ENCODE measurements at places on chromosomes 5 and 9. TPM values are rescaled to one million over a fixed set of nuclear protein-coding genes. Genes with fewer than 3 reads are reported as not detected.

GRCh38 chr5:124963236-124963919 is 216.9 kb upstream of the ZNF608 start:
- DNase-seq: peak; percentile 71

- DNase-seq: no peak
Observed at GRCh38 chr5:31244921-31245320, 51.4 kb downstream of the CDH6 start.

DNA sequence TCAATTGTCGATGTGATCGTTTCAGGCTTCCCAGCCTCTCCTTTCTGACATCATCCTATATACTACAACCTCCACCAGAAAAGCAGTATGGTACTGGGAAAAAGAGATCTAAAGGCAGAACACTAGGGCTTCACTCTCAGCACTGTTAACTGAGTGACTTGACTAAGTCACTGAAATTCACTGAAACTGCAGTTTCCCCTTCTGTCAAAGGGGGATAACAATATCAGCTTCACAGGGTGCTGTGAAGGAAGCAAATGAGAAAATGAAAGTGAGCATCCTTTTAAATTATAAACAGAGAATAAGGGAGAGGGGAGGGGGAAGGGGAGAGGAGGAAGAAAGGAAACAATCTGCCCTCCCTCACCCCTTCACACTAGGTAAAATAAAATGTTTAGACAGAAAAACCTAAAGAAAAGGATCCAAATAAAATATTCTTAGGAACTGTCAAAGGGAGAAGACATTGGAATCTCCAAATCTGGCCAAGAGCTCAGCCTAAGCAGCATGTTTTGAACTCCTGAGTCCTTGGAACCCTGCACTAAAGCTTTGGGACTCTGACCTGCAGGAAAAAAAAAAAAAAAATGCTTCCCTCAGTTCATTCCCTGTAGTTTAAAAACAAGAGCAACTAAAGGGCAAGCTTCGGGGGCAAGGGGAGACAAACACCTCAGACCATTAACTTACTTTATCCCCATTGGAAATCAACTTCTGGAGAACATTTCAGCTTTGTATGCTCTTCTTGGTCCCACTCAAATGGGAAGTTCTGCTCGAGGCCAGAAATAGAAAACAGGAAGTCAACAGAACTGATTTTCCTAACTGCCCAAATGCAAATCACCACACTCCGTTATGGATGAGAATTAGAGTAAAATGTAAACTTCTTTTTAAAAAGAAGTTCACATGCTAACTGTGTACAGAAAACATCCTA is 178.3 kb downstream of the DEPDC1B start:
- no peak for DNase-seq

- no peak for DNase-seq
Observed at GRCh38 chr9:95970317-95970716, 94.8 kb downstream of the ERCC6L2 start.

DNA sequence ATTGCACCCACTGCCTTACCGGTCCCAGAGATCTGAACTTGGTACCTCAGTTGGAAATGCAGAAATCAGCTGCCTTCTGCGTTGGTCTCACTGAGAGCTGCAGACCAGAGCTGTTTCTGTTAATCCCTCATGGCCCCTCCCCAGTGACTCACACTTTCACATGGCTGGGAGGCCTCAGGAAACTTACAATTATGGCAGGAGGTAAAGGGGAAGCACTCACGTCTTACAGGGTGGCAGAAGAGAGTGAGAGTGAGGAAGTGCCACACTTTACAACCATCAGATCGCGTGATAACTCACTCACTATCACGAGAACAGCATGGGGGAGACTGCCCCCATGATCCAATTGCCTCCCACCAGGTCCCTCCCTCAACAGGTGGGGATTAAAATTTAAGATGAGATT is 648.5 kb downstream of the MTRR start:
- DNase-seq: no peak

GRCh38 chr9:124190761-124191160 is 67.0 kb upstream of the NEK6 start:
- no peak for DNase-seq

TERT gene
- 14.2 TPM for total RNA-seq

DNA sequence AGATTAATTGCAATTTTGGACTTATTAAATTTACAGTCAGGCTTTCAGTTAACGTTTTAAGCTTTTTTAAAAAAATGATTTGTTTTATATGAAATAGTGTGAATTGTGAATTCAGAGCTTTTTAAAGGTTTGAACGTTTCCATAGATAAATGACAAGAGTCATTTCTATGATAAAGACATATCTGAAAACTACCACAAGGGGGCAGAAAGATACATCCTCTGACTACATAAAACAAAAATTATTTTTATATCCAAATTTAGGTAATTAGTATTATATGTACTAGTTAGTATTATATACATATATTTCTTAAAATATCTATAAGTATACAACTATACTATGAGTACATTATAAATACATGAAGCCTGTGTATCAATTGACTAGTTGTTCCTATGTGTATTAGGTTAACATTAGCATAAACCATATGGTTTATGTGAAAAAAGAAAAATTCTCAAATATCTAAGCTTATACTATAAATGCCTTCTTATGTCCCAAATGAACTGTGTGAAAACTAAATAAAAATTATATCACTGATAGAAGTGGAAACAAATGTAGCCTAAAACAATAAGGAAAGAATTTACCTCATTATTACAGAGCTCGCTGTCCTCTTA is 155.2 kb downstream of the MEF2C start:
- DNase-seq: peak; percentile 41

DNA sequence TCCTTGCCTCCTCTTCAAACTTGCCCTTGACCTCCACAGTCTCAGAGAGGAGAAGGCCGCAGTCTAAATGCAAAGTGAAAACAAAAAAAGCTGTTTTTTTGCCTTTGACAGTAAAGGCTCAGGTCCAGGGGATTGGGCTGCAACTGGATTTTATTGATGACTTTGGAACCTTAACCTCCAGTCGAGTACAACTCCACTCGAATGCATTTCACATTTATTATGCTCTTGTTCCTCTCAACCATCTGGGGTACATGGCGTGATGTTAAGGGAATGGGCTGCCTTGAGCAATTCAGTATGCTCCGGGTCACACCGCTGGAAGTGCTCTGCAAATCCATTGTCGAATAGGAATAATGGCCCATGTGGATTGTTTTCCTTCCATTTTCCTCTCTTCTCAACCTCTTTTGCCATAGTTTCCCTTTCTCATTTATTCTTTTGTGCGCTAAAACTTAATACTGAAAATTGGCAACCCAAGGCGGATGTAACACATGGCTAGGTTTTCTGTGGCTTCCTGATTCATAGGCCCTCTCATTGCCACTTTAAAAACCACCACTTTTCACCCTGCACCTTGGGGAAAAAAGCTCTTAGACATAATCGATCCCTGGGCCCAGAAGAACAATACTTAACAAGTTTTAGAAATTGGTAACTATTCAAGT is 34.3 kb downstream of the ITK start:
- DNase-seq: no peak

ECM2 gene
- 0.22 TPM for total RNA-seq

DNA sequence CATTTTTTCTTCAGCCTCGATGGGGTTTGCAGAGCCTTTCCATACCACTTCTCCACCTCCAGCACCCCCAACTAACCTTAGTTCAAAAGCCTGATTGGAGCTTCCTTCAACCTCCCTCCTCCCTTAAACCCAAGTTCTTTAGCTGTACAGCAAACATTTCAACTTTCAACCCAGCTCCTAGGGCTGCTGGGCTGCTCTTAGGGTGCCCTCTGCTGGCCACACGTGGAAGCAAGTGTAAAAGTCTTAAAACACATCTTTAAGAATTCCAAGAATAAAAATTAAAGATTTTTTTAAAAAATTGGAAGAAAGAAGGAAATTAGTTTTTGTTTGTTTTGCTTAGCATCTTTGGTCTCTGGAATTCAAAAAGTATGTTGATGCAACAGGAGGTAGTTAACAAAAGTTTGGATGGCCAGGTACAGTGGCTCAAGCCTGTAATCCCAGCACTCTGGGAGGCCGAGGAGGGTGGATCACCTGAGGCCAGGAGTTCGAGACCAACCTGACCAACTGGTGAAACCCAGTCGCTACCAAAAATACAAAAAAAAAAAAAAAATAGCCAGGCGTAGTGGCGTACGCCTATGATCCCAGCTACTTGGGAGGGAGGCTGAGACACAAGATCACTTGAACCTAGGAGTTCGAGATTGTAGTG is 15.5 kb upstream of the HSD17B3 start:
- peak; percentile 62 for DNase-seq

DNA sequence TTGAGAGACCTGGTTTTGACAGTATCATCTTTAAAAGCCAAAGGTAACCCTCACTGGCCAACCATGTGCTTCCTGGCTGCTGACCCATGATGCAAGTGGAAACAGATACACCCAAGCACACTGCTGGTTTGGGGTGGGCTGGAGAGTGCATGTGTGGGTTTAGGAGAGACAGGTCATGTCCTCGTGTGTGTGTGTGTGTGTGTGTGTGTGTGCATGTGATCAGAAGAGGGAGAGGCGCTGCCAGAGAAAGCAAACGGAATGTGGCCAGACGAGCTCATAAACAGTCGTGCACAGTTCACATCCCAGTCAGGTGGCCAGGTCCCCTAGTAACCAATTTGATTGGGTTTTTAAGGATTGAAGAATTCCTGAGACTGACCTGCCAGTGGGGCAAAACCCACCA is 112.8 kb upstream of the ICE1 start:
- no peak for DNase-seq

- DNase-seq: no peak
Observed at GRCh38 chr9:82124090-82124489, 135.5 kb downstream of the SPATA31D1 start.

TAF1L gene
- not detected for total RNA-seq

IFNB1 gene
- not detected for total RNA-seq

Data from A673 (cell line).